Endodermal cell (in vitro differentiated cells): ENCODE measurements at places on chromosomes 7 and 10.

- DNase-seq: no peak
These were observed 38.2 kb upstream of the BET1 start for GRCh38 chr7:94042381-94042780.

DNA sequence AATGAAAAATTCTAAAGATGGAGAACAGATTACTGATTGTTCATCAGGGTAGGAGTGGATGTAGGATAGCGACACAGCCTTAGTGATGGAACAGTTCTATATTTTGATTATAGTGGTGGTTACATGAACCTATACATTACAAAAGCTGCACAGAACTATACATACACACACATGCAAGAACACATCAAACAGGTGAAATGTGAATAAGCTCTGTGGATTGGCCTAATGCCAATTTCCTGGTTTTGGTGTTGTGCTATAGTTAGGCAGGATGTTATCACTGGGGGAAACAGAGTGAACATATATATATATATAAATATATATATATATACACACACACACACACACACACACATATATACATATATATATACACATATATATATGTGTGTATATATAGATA lies 76.4 kb upstream of the PIK3CG start:
- DNase-seq: no peak

DNA sequence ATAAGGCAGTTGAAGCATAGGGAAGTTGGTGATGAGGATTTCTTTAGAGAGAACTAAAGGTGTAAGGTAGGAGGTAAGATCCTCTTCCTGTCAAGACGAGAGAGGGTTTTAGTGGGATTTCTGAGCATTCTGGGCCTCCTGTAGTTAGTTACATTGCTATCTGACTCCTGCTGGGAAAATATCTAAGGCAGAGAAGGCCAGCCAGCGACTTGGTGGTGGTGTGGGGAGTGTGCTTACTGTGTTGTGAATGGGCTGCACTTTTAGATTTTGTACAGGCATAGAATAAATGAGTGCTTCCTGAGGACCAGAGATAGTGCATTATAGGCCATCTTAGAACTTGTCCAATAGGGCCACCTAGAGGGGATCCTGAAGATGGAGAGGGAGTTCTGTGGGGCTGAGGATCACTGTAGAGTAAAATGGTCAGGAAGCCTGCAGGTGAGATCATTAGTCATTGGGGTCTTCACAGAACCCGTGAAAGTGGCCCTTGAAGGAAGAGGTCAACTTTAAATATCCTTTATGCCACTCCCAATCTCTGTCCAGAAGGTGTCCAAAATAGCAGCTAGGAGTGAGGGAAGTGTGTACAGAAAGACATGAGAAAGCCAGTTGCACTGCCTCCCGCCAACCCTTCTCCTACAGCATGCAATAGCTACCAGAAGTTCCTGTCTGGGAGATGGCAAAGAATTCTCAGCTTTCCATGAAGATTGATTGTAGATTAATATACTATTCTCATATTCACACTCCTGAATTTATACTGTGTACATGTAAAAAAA lies 266.6 kb downstream of the POLR1F start:
- peak; percentile 73 for DNase-seq

- no peak for DNase-seq
These were observed 2.8 kb downstream of the FAM180A start for GRCh38 chr7:135745703-135746312.

- peak; percentile 94 for DNase-seq
These were observed 2.4 kb downstream of the TLL2 start for GRCh38 chr10:96511044-96511945.

GRCh38 chr10:126803394-126803793 lies 101.8 kb upstream of the DOCK1 start:
- no peak for DNase-seq

GRCh38 chr10:84195044-84195830 lies 900 bp downstream of the CDHR1 start:
- DNase-seq: peak; percentile 59

- DNase-seq: peak; percentile 67
These were observed 15.1 kb upstream of the SH3PXD2A start for GRCh38 chr10:103870516-103870915.

GRCh38 chr10:68111584-68111983 lies 2.3 kb downstream of the MYPN start:
- no peak for DNase-seq

GRCh38 chr10:67401711-67402110 lies 294.3 kb downstream of the CTNNA3 start:
- DNase-seq: no peak

DNA sequence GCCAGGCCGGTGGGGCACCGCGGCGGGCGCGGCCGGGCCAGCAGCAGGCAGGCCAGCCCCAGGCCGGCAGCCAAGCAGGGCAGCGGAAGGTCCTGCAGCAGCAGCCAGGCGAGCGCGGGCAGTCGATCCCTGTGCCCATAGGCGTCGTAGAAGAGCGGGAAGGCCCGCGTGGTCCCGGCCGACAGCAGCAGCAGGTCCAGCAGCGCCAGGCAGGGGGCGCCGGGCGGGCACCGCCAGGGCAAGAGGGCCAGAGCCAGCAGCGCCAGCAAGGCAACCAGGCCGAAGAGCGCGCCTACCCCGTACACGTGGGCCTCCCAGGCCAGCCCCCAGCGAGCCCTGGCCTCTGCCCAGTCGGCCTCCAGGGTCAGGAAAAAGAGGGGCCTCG lies 8.4 kb upstream of the RBM28 start:
- DNase-seq: peak; percentile 96

GRCh38 chr10:104259456-104259855 lies 4.8 kb downstream of the GSTO1 start:
- no peak for DNase-seq

- DNase-seq: no peak
These were observed 34.1 kb upstream of the RAB11FIP2 start for GRCh38 chr10:118080817-118081216.

GRCh38 chr7:22150221-22150620 lies 204.5 kb upstream of the CDCA7L start:
- DNase-seq: no peak

GRCh38 chr10:86139066-86139657 lies 227.4 kb downstream of the GRID1 start:
- peak; percentile 92 for DNase-seq

DNA sequence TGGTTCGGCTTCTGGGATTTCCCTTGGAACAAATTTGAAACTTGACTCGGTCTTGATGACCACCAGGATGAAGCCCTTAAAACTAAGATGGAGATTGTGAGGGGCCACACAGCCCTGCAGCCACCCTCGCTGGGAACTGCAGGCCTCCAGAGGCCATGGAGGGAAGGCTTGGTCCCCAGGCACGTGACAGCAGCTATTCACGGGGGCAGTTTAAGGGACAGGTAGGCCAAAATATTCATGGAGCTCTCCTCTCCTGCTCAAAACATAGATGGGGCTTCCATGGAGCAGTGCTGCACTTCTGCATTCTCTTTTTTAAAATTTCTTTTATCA lies 137.0 kb downstream of the ADCY1 start:
- DNase-seq: no peak

GRCh38 chr10:43173120-43173519 lies 34.9 kb downstream of the CSGALNACT2 start:
- DNase-seq: no peak

DNA sequence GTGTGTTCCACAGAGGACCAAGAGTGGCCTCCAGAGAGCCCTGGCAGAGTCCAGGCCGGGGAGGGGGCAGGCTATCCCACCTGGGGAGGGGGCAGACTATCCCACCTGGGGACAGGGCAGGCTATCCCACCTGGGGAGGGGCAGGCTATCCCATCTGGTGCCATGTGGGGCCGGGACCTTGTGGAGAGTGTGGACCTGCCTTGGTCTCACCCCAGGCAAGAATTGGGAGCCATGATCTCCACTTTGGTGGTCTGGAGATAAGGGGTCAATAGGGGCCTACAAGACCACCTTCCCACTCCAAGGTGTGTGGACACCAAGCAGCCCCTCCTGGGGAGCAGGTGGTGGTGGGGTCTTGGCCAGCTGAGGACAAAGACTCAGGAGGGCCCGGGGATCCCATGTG lies 138.2 kb downstream of the EBF3 start:
- no peak for DNase-seq
